ENCODE measurements at places on chromosomes 6 and 20. TPM values are rescaled to one million over a fixed set of nuclear protein-coding genes. Genes with fewer than 3 reads are reported as not detected.

DNA sequence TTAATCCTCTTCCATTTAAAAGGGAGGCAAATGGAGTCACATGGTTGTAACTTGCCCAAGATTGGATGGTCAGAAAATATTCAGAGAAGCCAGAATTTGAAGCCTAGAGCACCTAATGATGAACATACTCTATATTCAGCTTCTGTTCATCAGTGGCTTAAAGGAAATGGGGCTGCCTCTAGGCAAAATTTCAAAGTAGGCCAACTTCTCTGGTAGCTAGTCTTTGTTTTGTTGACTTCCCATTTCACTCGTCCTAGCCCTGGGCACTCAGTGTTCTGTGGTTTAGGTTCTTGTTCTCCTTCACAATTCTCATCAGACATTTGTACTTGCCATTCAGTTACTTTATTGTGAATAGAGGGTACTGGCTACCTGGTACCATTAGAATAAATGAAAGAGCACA is 13.2 kb downstream of the MAP3K7 start:
- no peaks in the 10 kb centered on the region for H3K27me3 ChIP-seq
- H3K4me3 ChIP-seq: no peak overlapping the region
- no peak overlapping the region for H3K27ac ChIP-seq
- H3K4me1 ChIP-seq: peaks cover 2% of the 10 kb centered on the region
- DNase-seq: no peak

- no peaks in the 10 kb centered on the region for H3K36me3 ChIP-seq
- no peak overlapping the region for H3K27ac ChIP-seq
- no peak overlapping the region for H3K4me3 ChIP-seq
- no peaks in the 10 kb centered on the region for H3K4me1 ChIP-seq
- no peaks in the 10 kb centered on the region for H3K27me3 ChIP-seq
Observed at GRCh38 chr20:10731190-10731965, 57.6 kb upstream of the JAG1 start.

DNA sequence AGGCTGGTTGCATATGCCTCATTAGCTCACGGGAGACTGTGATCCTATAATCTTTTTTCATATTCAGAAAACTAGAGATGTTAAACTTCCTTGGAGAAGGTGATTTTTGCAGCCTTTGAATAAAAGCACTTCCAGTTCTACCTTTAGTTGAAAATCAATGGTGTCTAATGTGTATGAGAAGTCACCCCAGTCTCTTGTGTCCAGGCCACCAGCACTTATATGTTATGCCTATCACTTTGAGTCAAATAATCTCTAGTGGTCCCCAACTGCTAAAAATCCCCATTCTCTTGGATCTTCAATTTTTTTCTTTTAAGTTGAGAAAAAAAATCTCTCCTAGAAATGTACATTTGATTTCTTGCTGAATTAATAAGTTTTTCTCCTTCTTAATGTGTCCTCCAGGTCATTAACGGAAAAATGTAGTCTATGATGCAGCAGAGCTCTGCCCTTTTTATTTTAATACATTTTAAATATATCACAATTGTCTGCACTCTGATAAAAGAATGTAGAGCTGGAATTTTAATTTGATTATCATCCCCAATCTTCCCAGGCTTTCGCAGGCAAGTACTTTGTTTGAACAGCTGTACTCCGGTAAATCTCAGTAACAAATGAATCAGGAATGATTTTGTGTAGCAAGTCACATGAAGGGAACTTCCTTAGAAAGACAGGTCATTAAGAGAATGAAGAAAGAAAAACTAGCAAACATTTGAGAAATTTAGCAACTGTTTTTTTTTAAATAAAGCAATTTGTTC is 147.0 kb downstream of the SOX4 start:
- DNase-seq: no peak
- H3K36me3 ChIP-seq: no peaks in the 10 kb centered on the region
- H3K27ac ChIP-seq: no peak overlapping the region
- peaks cover 4% of the 10 kb centered on the region for H3K27me3 ChIP-seq

GRCh38 chr6:41392246-41392645 is 56.8 kb downstream of the NCR2 start:
- no peak overlapping the region for H3K27ac ChIP-seq
- H3K4me3 ChIP-seq: no peak overlapping the region
- no peaks in the 10 kb centered on the region for H3K4me1 ChIP-seq
- no peak for DNase-seq

- peaks cover 1% of the 10 kb centered on the region for H3K27me3 ChIP-seq
- H3K36me3 ChIP-seq: peaks cover 7% of the 10 kb centered on the region
- peaks cover 23% of the 10 kb centered on the region for H3K4me1 ChIP-seq
- H3K27ac ChIP-seq: peak overlapping the region; percentile 49
Observed at GRCh38 chr20:31573555-31574321, 31.4 kb upstream of the ID1 start.

DNA sequence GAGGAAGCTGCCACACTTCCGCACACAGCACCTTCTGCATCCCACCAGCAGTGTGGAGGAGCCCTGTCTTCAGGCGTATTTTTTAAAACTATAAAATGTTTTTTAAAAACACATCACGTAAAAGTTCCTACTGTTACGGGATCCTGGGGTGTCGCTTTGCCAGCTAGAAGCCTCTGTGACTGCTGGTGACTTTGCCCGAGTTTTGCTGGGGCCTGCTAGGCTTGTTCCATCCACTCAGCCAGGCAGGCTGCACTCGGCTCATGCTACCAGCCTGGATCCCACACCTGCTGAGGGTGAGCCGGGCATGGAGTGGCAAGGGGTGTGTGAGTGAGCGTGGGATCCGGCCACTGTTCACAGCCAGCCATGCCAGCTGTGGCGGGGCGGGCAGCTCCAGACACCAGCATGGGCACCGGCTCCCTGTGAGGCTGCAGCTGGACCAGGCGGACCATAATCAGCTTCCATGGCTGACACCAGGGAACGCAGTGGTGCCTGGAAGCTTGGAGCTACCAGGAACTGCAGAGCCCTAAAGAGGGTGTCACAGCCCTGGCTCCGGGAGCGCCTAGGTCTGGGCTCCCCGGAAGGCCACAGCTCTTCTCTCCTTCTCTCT is 12.3 kb upstream of the SLCO4A1 start:
- peaks cover 16% of the 10 kb centered on the region for H3K4me1 ChIP-seq
- no peaks in the 10 kb centered on the region for H3K36me3 ChIP-seq
- H3K4me3 ChIP-seq: no peak overlapping the region
- DNase-seq: no peak

DNA sequence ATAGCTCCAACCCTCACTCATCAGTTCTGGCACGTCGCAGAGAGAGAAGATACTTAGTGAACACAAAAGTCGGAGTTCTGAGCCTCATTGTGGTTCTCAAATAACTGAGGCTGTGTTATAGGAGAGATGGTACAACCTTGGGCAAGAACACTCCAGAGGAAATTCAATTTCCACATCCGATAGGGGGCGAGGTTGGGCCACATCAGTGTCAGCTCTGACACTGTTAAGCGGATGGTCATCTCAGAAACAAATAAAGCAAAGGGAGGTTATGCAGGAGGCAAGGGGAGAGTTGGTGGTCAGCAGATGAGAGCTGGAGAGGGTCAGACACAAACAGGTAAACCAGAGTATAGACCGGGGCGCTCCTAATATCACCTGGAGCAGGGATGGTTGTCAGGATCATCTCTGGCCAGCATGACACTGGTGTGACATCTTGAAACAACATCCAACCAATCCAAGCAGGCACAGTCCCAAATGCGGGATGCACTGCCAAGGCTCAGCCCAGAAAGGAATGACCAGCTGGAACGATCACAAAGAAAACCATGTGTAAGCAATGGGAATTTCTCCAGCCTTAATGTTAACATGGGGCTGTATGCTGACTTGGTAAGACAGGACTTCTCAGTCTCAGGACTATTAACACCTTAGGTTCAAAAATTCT is 331.8 kb downstream of the HACE1 start:
- H3K4me3 ChIP-seq: no peak overlapping the region
- H3K4me1 ChIP-seq: no peaks in the 10 kb centered on the region
- H3K27ac ChIP-seq: no peak overlapping the region
- no peaks in the 10 kb centered on the region for H3K36me3 ChIP-seq

DNA sequence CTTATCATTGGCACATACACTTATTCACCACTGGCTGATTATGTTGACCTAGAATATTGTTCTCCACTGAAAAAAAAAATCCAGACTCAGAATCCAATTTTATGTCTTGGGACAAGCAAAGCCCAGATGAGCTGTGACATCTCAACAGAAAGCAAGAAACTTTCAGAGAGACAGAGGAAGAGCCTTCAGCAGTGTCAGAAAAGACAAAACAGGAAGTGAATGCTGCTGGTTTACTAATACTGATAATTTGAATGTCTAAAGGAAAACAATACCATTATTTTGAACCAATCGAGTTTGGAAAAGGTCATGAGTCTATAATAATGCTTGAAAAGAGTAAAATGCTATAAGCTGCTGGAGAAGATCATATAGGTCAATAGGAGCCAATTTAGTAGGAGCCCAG is 179.8 kb upstream of the RIMS1 start:
- no peak for DNase-seq
- no peak overlapping the region for H3K4me3 ChIP-seq
- no peak overlapping the region for H3K27ac ChIP-seq
- no peaks in the 10 kb centered on the region for H3K4me1 ChIP-seq
- no peaks in the 10 kb centered on the region for H3K27me3 ChIP-seq
- H3K36me3 ChIP-seq: no peaks in the 10 kb centered on the region

DNA sequence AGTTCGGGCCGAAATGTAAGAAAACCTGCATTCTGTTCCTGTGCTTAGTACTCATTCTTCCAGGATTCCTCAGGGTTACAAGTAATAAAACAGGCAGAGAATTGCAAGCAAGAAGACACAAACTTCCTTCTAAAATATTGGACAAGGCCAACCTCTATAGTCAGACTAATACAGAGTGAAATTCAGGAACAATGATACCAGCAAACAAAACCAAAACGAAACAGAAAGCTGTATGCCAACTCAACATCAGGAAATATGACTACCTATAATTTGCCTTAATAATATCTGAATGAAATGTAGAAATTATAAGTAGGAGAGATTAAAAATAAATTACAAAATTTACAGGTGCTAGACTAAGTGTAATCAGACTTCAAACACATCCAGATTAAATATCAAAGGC is 238.8 kb downstream of the HIVEP2 start:
- H3K4me1 ChIP-seq: peaks cover 5% of the 10 kb centered on the region
- no peak overlapping the region for H3K4me3 ChIP-seq
- no peaks in the 10 kb centered on the region for H3K36me3 ChIP-seq
- H3K27ac ChIP-seq: no peak overlapping the region
- DNase-seq: no peak

DNA sequence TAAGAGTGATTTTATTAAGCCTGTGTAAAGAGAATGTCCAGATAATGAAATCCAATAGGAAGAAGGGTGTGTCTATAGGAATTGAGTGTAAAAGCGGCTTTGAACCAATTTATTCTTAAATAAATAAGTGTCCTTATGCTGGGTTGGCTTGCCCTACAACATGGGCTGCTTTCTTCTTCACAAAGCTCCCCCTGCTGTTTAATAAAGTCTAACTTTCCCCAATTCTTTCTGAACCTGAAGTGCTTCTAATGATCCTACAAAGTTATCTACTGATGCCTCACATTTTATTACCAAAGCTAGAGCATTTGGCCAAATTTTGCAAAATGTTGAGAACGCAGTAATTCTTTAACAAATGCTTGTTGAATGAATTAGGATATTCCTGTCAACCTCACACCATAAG is 36.3 kb upstream of the SIRT5 start:
- H3K4me3 ChIP-seq: no peak overlapping the region
- H3K36me3 ChIP-seq: no peaks in the 10 kb centered on the region
- no peaks in the 10 kb centered on the region for H3K27me3 ChIP-seq
- H3K4me1 ChIP-seq: no peaks in the 10 kb centered on the region
- H3K27ac ChIP-seq: no peak overlapping the region

DNA sequence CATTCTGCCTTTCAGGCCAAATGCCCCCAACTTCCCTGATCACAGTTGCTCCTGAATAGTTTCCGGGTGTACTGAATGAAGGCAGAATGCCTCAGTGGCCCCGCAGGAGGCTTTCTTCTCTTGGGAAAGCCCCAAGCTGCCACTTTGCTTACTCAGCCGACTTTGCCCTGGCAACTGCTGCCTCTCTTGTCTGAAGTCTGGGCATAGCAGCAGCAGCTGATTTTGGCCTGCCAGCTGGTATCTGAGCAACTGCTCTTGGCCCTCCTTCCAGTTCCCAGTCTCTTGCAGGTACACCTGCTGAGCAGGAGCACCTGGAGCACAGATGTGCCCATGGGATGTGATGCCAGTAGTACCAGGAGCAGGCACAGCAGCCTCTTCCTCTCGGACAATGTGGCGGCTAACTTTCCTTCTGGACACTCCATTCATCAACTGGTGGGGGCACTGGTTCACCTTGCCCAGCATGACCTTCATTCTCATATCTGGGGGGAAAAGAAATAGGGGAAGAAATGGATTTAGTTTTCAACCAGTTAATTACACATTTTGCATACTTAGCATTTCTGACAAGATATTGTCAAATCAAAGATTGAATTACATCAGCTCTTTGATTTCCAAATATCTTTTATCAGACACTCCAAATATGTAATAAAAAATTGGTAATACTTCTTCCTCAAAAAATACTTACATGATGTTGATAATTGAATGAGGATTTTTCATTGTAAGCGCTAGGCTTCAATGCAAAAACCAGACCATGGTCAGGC is 468.2 kb downstream of the PKHD1 start:
- no peaks in the 10 kb centered on the region for H3K27me3 ChIP-seq
- no peak for DNase-seq
- no peak overlapping the region for H3K27ac ChIP-seq
- no peaks in the 10 kb centered on the region for H3K36me3 ChIP-seq

GRCh38 chr6:4282926-4283325 is 147.6 kb upstream of the ECI2 start:
- no peaks in the 10 kb centered on the region for H3K4me1 ChIP-seq
- H3K36me3 ChIP-seq: no peaks in the 10 kb centered on the region
- H3K27me3 ChIP-seq: peaks cover 23% of the 10 kb centered on the region
- no peak overlapping the region for H3K4me3 ChIP-seq
- DNase-seq: no peak
- H3K27ac ChIP-seq: no peak overlapping the region

- H3K4me3 ChIP-seq: no peak overlapping the region
- no peaks in the 10 kb centered on the region for H3K4me1 ChIP-seq
- DNase-seq: no peak
- H3K36me3 ChIP-seq: no peaks in the 10 kb centered on the region
Observed at GRCh38 chr6:88135578-88136114, 30.5 kb downstream of the CNR1 start.

GRCh38 chr6:3669916-3670315 is 81.6 kb downstream of the PXDC1 start:
- H3K27me3 ChIP-seq: peaks cover 12% of the 10 kb centered on the region
- H3K4me3 ChIP-seq: no peak overlapping the region
- H3K27ac ChIP-seq: no peak overlapping the region
- no peaks in the 10 kb centered on the region for H3K36me3 ChIP-seq
- DNase-seq: no peak
- H3K4me1 ChIP-seq: no peaks in the 10 kb centered on the region

DNA sequence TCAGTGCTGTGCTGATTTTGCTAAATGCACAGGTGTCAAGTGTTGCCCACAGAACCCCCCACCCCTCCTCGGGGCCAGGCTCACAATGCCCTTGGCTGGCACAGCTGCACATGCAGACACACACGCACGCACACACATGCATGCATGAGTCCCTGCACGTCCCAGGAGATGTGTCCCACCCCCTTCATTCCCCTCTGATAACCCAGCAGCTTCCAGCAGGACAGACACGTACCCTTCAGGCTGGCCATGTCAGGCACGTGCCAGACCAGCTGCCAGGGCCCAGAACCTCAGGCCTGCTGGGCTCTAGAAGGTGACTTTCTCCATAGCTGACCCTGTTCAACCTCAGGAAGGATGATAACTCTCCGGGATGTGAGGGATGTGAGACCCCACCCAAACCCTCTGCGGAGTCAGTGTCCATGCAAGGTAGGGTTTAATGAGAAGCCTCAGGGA is 44.4 kb downstream of the MRPL14 start:
- no peak overlapping the region for H3K27ac ChIP-seq
- H3K27me3 ChIP-seq: peaks cover 6% of the 10 kb centered on the region
- DNase-seq: no peak
- peaks cover 5% of the 10 kb centered on the region for H3K4me1 ChIP-seq
- H3K36me3 ChIP-seq: no peaks in the 10 kb centered on the region

WFDC2 gene
- not detected for total RNA-seq

ZNF334 gene
- total RNA-seq: 1.4 TPM

MLN gene
- not detected for total RNA-seq

OPN5 gene
- not detected for total RNA-seq

SLC22A3 gene
- not detected for total RNA-seq
